ENCODE measurements at places on chromosomes 7 and 10.

DNA sequence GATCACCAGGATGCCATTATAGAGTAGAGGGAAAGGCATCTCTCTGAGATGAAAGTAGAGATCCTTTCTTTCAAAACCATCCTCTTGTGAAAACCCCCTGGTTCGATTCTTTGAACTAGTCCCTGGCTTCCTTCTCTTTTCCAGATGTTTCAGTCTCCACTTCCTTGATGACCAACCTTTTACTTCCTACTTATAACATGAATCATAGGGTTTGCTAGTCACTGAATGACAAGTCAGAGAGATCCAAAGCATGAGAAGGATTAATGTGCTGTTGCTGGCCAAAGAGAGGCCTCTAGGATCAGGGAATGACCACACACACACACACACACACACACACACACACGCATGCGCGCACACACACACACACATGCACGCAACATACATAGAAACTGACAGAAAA is 161.1 kb upstream of the FRMD4A start:
- DNase-seq: no peak

GRCh38 chr7:47965456-47965855 is 14.0 kb downstream of the HUS1 start:
- DNase-seq: no peak

DNA sequence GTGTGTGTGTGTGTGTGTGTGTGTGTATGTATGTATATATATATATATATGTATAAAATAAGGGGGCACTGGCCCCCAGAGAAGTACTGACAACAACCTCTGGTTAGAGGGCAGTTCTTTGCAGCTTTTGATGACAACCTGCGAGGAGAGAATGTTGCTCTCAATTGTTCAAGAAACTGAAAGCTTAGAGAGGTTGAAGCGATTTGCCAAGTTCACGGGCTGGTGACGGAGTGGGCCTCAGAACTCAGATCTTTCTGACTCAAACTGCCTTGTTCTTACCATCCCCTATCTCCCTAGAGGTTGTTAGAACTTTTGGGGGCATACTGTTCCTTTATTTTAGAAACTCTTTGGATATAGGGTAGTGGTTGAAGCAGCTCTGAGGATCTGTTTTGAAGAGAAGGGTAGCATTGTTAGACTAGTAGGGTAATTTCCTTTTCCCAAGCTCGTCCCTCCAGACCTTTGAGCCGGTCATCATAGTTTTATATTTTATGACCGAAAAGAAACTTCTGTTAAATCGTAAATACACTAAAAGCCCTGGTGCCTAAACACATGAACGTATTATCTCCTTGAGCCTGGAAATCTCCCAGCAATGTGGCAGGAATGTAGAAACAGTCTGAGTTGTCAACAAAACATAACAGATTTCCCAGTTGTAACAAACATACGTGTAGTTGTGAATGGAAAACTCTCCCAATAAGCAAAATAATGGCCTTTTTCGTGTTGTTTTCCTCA is 541.7 kb upstream of the GALNT17 start:
- no peak for DNase-seq

DNA sequence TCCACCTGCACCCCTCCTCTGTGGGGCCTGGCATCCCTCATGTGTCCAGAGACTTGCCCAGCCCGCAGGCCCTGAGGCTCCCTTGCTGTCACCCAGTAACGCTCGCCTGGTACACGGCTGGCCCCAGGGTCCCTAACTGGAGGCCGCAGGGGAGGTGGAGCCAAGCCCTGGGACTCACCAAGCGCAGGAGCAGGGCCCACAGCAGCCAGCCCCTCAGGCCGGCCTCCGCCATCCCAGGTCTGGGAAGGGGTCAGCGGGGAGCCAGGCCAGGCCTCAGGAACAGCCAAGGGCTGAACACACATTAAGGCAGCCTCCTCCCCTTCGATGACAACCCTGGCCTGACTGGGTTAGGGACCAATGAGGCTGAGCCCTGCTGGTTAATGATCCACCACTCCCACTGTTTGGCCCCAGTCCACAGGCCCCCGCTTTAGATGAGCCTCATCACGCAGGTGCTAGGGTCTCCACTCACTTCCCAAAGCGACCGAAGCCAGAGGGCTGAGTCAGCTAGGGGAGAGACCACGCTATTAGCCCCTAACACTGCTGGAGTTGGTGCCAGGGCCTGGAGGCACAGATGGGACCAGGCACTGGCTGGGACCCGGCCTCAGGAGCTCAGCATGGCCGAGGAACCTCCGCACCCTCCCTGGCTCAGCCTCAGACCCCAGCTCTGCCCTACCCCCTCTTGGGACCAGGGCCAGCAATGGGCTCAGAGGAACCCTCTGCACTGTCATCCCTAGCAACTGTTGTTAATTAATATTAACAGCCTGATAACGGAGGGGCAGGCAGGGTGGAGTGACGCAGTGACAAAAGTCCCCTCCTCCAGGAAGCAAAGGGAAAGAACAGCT is at the start of gene NPC1L1:
TSS of gene NPC1L1 (minus strand) at position 303 of the 842 bp plus-strand sequence. CDS start at position 232, 71 bp downstream.
- DNase-seq: no peak

DNA sequence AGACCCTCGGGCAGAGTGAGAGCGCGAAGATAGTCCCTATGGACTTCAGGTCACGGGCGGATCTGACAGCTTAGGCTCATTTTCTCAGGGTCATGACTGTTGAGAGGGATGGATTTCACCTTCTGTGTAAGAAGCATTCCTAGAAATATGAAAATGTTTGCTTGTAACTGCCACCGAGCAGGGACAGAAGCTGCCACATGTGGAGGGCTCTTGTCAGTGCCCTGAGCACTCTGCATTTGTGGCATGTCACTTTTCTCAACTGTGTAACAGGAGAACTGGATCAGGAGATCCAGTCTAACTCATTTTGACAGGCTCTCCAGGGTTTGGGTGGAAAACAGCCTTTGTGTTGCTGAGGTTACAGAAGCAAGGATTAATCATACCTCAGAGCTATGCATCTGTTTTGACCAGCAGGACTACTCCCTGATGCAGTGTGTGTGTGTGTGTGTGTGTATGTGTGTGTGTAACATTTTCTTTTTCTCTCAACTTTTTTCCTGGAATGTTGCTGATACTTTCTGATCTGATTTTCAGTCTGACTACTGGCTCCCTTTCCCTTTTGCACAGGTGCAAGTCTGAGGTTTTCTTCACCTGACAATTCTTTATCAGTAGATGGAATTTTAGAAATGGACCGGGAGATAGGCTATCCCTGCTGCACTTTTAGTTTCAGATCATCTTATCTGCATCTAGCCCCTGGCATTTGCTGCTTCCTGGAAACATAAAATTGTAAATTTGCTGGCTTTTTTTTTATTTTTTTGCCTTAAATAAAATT is 183.3 kb downstream of the STK31 start:
- DNase-seq: no peak

All from GM23338 (cell line).